ENCODE measurements at places on chromosomes 2 and 18.

GRCh38 chr2:43265421-43265820 lies 39.0 kb upstream of the ZFP36L2 start:
- no peak for DNase-seq

GRCh38 chr18:21911551-21911950 lies 171.0 kb downstream of the MIB1 start:
- no peak for DNase-seq

DNA sequence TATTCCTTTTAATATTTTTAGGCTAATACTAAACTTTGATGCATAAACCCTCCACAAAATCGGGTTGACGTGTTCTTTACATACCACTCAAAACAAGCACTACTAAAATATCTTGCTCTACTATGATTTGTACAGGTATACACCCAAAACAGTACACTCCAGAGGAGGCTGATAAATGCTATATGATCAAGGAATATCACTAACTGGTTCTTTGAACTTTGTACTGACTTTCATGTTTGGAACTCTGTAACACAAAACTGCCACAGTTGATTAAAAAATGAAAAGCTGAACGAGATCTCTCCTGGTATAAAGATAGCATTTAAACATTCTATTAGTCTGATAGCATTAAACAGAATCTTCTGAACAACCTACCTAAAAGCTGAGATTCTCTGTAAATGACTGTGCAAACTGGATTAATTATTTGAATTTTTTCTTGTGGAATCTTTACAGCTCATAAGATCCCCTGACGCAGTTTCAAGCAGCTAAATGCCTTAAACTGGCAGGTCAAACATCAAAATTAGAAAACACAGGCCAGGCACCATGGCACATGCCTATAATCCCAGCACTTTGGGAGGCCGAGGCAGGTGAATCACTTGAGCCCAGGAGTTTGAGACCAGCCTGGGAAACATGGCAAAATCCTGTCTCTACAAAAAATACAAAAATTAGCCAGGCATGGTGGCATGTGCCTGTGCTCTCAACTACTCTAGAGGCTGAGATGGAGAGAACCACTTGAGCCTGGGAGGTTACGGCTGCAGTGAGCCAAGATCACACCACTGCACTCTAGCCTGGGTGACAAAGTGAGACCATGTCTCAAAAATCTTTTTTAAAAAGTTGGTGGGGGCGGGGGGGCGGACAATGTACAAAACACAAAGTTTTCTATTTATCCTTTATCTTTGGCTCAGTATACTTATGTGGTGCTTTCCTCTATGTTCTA lies 150.6 kb downstream of the EXOC6B start:
- DNase-seq, result no peak

DNA sequence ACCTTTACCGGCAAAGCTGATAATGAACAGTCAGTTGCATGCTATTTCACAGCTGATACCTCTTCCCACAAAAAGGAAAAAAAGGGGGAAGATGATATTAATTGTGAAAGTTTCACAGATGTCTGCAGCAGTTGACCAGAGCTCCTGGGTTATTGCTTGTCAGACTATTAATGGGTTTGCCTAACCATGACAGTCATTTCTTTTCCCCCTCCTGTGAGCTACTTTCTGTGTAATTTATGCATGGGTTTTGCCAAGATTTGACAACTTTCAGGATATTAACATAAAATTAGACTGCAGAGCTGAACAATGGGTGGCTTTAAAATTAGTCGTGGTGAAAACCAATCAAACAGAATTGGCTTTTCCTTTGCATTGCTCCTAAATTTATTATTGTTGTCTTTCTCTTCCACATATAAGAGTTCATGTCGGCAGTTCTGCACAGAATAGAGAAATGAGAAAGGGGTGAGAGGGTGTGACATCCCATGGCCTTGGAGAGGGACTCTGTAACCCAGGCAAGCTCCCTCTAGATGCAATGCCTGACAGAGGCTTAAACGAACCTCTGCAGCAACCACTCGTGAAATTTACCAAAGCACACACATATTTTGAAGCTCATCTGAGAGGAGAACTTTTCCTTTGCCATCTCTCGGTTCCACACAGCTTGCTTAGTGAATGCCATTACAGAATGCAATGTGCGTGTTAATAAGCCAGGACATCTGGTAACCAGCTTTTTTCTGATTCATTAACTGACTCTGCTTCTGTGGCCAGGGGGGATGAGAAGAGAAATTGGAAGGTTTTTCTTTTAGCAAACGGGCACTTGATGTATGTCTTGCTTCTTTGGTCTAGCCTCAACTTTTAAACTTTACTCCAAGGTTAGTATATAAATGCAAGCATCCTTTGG lies 82.2 kb upstream of the ITGA4 start:
- no peak for DNase-seq

GRCh38 chr18:55732227-55733106 lies 144.5 kb upstream of the TCF4 start:
- no peak for DNase-seq

- no peak for DNase-seq
Observed at GRCh38 chr18:79778291-79778791, 19.4 kb upstream of the KCNG2 start.

- DNase-seq, result no peak
Observed at GRCh38 chr2:159134979-159135378, 151.5 kb downstream of the WDSUB1 start.

- DNase-seq, result no peak
Observed at GRCh38 chr18:8468921-8469335, 140.3 kb upstream of the RAB12 start.

DNA sequence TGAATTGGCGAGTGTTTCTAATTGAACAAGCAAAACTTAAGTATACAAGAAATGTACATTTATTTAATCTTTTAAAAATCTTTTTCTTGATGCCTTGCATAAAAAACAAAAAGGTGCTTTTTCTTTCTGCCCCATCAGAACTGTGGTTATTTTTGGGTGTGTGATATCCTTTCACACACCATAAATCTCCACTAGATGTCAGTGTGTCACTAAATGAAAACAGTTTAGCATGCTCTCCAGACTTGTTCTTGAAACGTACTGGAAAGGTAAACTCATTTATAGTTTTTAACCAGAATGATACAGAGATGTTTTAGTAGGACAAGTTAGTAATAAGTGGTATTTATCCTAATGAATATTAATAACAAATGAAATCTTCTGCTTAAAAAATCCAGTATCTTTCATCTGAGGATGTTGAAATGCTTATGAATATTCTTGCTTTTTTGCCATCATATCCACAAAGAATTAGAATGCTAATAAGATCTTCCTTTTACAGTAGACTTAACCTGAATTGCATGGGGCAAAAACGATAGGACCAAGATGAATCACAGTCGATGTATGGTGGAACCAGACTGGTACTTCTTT lies 96.8 kb downstream of the UBE2E3 start:
- no peak for DNase-seq

GRCh38 chr18:69916412-69916811 lies 31.3 kb downstream of the CD226 start:
- DNase-seq, result no peak

- no peak for DNase-seq
Observed at GRCh38 chr18:55343396-55344073, 244.5 kb downstream of the TCF4 start.

DNA sequence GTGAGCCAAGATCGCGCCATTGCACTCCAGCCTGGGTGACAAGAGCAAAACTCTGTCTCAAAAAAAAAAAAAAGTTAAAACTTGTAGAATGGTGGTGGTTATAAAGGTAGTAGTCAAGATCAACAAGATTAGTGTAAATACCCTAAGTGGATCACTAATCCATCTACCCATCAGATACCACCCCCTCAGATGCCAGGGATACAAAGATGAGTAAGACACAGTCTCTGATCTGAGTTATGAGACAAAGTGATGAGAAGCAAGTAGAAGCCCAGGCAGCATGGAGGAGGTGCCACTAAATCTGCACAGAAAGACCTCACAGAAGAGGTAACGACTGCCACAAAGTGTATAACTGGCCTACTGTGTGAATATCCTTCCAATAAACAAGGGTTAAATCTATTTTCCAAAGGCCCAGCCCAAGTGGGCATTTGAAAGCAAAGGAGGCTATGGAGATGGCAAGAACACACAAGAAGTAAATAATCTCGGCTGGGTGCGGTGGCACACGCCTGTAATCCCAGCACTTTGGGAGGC lies 20.2 kb downstream of the NFE2L2 start:
- no peak for DNase-seq

- DNase-seq, result no peak
Observed at GRCh38 chr2:199186301-199186751, 271.4 kb downstream of the SATB2 start.

DNA sequence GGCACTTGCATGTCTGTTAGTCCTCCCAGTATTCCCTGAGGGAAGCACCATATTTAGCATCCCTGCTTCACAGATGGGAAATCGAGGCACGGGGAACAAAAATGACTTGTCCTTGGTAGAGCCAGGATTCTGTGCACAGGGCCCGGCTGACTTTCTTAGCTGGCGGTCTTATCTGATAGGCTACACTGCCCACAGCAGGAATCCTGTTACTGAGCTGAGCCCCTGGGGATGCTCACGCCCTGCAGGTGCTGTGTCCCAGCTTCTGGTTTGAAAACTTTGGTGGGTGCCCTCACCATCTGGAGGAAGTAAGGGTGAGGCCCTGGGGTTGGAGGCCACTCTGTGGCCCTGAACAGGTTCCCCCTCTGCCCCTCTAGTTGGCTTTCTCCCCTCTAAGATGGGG lies 68.4 kb upstream of the MCFD2 start:
- no peak for DNase-seq

DNA sequence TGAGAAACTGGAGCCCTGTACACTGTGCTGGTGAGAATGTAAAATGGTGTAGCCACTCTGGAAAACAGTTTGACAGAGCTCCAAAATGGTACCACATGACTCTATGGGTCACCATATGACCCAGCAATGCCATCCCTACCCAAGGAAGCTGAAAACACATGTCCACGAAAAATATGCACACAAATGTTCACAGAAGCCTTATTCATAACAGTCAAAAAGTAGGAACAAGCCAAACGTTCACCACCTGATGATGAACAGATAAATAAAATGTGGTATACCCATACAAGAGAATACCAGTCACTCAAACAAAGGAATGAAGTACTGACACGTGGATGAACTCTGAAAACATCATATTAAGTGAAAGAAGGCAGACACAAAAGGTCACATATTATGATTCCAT lies 4.6 kb downstream of the AFG3L2 start:
- DNase-seq, result no peak

- no peak for DNase-seq
Observed at GRCh38 chr2:38158378-38159118, 82.6 kb upstream of the CYP1B1 start.

GRCh38 chr2:111706481-111707001 lies 177.5 kb downstream of the ANAPC1 start:
- DNase-seq, result no peak

DNA sequence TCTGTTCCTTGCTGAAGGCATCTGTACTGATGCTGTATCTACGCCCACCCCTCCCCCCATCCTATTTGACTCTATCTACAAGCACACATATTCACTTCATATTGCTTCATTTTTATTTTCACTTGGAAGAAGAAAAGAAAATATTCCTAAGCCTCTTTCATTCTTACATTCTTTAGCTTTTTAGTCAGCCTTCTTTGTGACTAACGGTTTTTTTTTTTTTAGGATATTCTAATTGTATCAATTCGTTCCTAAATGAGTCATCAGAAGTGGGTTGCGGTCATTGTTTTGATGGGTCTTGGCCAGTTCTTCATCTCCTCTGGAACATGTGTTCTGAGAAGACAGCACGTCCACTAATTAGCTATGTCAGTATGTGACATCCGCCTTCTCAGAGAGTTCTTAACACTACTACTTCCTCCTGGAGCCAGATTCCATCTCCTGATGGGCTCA lies 88.7 kb downstream of the MYO1B start:
- DNase-seq, result no peak

- DNase-seq, result no peak
Observed at GRCh38 chr2:134320930-134321329, 67.1 kb downstream of the MGAT5 start.

DNA sequence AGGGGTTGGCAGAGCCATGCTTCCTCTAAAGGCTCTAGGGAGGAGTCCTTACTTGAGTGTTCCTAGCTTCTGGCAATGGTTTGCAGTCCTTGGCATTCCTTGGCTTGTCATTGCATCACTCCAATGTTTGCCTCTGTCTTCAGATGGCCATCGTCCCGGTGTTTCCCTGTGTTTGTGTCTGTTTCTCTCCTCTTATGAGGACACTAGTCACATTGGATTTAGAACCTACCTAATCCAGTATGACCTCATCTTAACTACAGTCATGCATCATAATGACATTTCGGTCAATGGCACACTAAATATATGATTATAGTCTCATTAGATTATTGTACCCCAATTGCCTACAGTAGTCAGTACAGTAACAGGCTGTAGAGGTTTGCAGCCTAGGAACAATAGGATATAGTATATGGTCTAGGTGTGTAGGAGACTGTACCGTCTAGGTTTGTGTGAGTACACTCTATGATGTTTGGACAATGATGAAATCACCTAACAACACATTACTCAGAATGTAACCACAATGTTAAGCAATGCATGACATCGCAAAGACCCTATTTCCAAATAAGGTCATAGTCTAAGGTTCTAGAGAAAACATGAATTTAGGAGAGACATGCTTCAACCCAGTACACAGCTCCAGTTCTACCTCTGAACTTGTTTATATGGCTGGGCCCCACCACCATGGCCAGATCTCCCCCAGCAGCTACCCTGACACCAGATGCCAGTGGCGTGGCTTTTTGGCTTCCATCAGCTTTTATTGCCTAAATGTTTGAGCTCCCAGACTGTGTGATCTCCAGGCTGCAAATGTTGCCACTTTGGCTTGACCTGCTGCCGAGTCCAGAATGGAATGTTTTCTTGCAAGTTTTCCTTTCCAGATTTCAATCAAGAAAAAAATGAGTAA lies 22.1 kb downstream of the SRD5A2 start:
- DNase-seq, result no peak

- DNase-seq, result no peak
Observed at GRCh38 chr18:59681521-59682004, 15.7 kb downstream of the CCBE1 start.

DNA sequence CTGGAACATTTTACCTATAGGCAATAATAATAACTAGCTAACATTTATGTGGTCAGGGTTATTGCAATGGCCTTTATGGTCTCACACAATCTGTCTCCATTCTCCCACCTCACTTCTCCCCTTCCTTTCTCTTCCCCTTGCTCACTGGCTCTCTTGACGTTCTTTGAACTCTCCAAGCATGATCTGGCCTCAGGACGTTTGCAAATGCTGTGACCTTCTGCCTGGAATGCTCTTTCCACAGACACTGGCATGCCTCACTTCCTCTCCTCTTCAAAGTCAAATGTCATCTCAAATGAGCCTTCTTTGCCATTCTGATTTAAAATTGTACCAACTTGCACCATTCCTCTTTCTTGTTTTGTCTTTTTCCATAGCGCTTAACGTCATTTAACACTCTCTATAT lies 25.3 kb upstream of the GCG start:
- no peak for DNase-seq

- DNase-seq, result no peak
Observed at GRCh38 chr18:52437161-52437560, 97.2 kb downstream of the DCC start.

- no peak for DNase-seq
Observed at GRCh38 chr2:113131352-113132185, 4.2 kb downstream of the IL1RN start.

GRCh38 chr2:213710164-213710563 lies 425.9 kb downstream of the SPAG16 start:
- DNase-seq, result no peak
